Activated B cell treated with CpG ODN at 0.5 μM for 24 hours (primary cell): ENCODE measurements at places on chromosomes 6 and 20. TPM values are rescaled to one million over a fixed set of nuclear protein-coding genes. Genes with fewer than 3 reads are reported as not detected.

- peak; percentile 73 for DNase-seq
Observed at GRCh38 chr6:27871924-27872638, 40.1 kb downstream of the OR2B2 start.

The OOEP gene
- total RNA-seq, result 0.22 TPM in 1 of 2 replicates, not detected in the other

- DNase-seq, result peak; percentile 43
Observed at GRCh38 chr6:157236040-157236725, 87.1 kb downstream of the TMEM242 start.

DNA sequence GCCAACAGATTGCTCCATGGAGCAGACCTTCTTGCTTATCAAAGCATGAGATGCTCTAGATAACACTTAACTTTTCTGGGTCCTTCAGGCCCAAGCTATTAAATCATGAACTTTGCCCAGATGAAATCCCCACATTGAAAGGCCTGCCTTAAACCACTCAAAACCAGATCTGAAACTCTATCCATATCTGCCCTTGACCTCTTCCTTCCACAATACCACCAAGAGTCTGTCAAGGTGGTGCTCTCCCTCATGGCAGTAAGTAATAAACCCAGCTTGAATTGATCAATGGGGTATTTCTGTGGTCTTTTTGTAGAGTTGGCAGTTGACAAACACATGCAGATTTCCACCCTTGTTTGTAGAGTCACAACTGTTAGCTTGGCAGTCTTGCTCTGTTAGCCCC is 135.5 kb downstream of the ISM1 start:
- DNase-seq, result no peak

- DNase-seq, result no peak
Observed at GRCh38 chr6:25984265-25984664, 21.7 kb downstream of the TRIM38 start.

- DNase-seq, result no peak
Observed at GRCh38 chr20:44494266-44494665, 18.6 kb downstream of the TTPAL start.

- no peak for DNase-seq
Observed at GRCh38 chr6:158661156-158661685, 11.4 kb downstream of the SYTL3 start.
